ENCODE measurements at places on chromosomes 2 and 18.

- DNase-seq, result no peak
Measured at GRCh38 chr2:158686210-158686691, 108.9 kb upstream of the DAPL1 start.

- DNase-seq, result no peak
Measured at GRCh38 chr2:148664229-148664628, 19.7 kb downstream of the EPC2 start.

- DNase-seq, result no peak
Measured at GRCh38 chr18:25181581-25181980, 170.4 kb downstream of the ZNF521 start.

GRCh38 chr2:172172513-172173173 is 69.9 kb upstream of the DLX2 start:
- peak; percentile 27 for DNase-seq
